ENCODE measurements at places on chromosomes 3 and 15.

DNA sequence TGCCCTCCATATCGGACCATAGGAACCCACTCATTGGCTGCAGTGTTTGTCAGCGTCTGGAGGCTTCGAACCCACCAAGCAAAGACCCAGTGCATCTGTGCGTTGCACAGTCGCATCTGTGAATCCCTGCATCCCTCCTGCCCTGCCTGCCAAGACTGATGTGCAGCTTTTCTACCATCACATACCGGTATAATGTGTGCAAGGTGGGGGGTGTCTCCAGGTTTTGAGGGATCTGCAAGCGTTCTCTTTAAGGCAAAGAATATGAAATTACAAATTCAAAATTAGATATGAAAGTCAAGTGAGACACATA is 288 bp upstream of the NME9 start:
- no peak for DNase-seq

GRCh38 chr3:133937061-133937686 is 41.5 kb upstream of the RAB6B start:
- DNase-seq, result no peak

- DNase-seq, result no peak
These were observed 42.1 kb downstream of the CORO2B start for GRCh38 chr15:68620721-68621527.

GRCh38 chr3:157107644-157108133 is 52.3 kb downstream of the CCNL1 start:
- no peak for DNase-seq

- DNase-seq, result no peak
These were observed 17.4 kb downstream of the ATP11B start for GRCh38 chr3:182810574-182811268.

- no peak for DNase-seq
These were observed 256.0 kb upstream of the TRIM42 start for GRCh38 chr3:140421884-140422283.

- DNase-seq, result no peak
These were observed 16.8 kb upstream of the SRP14 start for GRCh38 chr15:40055576-40056293.

GRCh38 chr3:97880267-97880666 is 58.5 kb downstream of the CRYBG3 start:
- DNase-seq, result no peak

GRCh38 chr3:63986146-63986545 is 37.1 kb downstream of the PSMD6 start:
- no peak for DNase-seq

DNA sequence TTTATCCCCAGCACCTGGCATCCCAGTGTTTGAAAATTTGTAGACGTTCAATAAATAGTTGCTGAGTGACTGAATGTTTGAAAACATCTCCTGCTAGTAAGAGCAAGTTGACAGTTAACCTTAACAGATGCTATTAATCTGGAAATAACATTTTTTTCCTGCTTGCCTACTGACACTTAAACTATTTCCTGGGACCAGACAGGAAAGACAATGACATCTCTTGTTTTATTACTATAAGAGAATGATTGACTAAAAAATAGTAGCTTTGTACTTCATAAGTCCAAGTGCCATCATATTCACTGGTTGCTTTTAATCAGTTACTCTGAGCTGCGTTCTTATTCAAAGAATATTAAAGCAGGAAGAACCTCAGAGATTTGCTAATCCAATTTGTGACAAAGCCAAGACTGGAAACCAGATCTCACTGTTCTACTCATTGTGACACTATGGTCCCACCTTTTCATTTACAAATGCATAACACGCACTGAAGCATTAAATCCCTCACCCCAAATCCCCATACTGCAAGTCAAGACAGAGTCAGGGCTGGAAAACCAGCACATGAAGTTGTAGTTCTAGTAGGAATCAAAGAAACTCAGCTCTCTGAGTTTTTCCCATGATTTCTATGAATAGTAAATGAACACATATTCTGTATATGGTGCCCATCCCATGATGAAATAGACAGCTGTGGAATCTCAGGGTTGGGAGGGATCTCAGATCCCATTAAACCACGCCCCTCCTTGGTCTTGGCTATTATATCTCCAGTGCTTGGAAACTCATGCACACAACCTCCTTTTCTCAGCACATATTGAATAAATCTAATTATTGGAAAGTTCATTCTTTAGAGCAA is 212.7 kb upstream of the P2RY1 start:
- no peak for DNase-seq

- DNase-seq, result peak; percentile 44
These were observed 3.8 kb downstream of the HEG1 start for GRCh38 chr3:125051715-125052581.

GRCh38 chr3:64909011-64909410 is 221.2 kb upstream of the ADAMTS9 start:
- DNase-seq, result no peak

GRCh38 chr3:44130249-44130648 is 111.4 kb upstream of the TOPAZ1 start:
- DNase-seq, result no peak

- DNase-seq, result peak; percentile 65
These were observed 88.3 kb downstream of the TMEM266 start for GRCh38 chr15:76147906-76148570.

GRCh38 chr3:70071138-70071537 is 71.6 kb downstream of the SAMMSON start:
- no peak for DNase-seq

DNA sequence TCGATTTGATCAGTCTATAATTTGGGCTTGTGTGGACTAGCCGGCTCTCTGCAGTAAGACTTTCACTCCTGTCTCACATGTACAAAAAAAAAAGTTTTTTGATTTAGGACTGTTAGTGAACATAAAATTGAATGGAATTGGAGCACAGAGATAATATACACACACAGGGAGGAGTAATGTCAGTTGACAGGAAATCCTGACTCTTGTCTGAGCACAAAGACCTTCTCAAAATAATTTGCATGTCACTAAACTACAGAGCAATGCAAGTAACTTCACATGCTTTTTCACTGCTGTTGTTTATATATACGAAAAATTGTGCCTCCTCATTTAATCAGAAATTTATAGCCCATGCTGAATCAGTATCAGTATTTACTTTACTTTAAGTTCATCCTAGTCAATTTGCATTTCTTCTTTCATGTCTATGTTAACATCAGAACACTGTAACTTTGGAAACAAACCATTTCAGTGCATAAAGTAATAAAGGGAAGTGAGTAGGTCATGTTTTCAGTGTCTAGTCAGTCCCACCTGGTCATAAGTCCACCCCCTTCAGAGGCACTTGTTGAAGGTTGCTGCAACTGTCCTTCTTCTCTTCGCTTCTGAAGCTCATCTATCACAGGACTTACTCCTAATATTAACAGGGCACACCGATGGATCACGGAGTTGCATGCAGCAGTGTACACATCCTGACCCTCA is 115.8 kb downstream of the FBXL22 start:
- DNase-seq, result no peak

DNA sequence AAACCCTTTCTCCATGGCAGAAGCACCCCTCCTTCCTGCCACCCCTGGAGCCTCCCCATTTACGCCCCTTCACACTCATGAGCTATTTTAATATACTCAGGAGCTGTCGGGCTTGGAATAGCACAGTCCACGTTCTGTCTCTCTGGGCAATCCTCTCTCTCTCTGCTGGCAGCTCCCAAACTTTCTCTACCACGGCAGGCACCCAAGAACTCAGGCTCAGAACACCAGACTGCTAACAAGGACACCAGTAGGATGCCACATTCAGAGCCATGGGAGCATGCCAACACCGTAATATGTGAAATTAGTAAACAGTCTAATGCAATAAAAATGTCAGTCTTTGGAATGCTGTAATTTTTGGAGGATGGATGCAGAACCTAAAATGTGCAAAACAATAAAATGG is 19.3 kb downstream of the TNFAIP8L3 start:
- no peak for DNase-seq

DNA sequence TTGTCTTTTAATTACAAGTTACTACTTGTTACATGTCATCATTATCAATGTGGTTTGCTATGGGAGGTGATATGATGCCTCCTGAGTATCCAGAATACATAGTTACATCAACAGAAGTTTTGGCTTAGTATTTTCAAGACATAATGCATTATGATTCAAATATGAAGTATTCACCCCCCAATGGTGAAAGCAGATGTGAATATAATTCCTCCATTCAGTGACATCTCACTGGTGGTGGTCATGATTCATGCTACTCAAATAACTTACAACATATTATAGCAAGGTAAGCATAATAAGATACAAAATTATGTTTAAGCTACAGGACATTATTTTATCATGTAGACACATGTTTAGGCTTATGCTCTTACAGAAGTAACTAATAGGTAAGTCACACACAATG is 34.9 kb upstream of the TTBK2 start:
- no peak for DNase-seq

- no peak for DNase-seq
These were observed 86.9 kb upstream of the COL8A1 start for GRCh38 chr3:99551520-99551919.

DNA sequence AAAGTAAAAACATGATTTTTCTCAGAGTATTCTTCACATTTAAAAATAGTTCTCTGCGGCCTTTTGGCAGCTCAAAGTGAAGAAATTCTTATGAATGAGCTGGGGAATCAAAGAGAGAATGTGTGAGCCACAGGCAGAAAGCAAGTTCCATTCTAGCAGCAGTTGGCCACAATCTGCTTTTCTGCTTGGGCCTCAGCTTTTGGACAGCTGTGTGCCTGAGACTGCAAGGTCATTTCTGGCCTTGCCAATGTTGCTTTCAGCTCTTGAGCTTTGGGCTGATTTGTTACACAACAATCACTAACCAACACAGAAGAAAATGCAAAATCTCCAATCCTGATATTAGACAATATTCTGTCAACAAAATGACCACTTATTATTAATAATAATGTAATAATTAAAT is 14.4 kb upstream of the TM4SF4 start:
- no peak for DNase-seq

- DNase-seq, result no peak
These were observed 70.6 kb upstream of the RPL32 start for GRCh38 chr3:12911881-12912415.

DNA sequence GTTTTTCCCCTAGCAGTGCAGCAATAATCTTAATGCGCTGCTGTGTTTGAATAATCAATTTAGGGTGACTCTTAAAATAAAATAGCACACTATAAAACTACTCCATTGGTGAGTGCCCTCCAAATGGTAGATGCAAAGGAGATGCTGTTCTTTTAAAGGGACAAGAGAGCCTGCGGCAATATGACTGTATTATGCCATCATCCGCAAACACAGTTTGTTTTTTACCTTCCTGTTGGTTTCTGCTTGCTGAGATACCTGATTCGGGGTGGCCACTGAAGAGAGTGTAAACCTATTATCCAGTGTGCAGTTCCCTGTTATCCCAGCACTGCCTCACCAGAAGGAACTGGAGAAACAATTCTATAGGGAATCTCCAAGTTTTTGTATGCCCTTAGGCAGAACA is 523.1 kb upstream of the TGFBR2 start:
- DNase-seq, result no peak

GRCh38 chr3:60759439-60759838 is 491.8 kb downstream of the FHIT start:
- DNase-seq, result no peak

Measured in activated CD4-positive, alpha-beta T cell treated with anti-CD3 and anti-CD28 coated beads for 24 hours (primary cell).